ENCODE measurements at places on chromosomes 3 and 15.

DNA sequence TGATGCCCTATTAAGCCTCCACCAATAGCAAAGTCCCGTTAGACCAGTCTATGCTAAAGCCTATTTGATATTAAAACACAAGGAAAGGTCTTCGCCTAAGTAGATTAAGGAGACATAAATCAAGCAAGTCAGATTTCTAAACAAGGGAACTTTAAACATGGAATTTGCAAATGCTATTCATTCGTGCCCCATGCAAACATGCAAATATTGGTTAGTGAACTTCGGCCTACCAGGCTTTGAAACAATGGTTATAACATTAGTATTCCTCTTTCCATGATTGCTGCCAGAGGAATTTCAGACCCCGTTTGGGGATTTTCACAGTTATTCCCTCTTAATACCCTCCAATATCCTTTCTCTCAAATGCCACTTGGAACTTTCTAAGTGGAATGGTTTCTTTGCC lies 36.9 kb upstream of the ZNF280D start:
- no peak for DNase-seq

DNA sequence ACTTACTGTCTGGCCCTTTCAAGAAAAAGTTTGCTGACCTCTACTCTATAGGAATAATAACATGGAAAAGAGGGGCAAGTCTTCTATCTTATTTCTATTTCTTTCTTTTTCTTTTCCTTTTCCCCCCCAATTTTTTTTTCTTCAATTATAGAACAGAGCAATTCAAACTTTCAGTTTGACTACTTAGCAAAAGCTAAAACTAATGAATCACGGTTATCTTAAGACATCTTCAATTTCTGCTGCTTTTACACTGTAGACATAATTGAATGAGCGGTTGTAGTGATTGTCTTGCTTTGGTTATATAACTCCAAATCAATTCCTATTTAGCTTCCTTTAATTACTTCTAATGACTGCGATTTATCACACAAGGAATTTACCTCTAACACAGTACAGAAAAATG lies 74.3 kb upstream of the P2RY1 start:
- DNase-seq: no peak

- DNase-seq: no peak
Measured at GRCh38 chr15:90079619-90080457, 22.4 kb downstream of the IDH2 start.

- DNase-seq: no peak
Measured at GRCh38 chr3:151987893-151988292, 114.5 kb downstream of the SUCNR1 start.

DNA sequence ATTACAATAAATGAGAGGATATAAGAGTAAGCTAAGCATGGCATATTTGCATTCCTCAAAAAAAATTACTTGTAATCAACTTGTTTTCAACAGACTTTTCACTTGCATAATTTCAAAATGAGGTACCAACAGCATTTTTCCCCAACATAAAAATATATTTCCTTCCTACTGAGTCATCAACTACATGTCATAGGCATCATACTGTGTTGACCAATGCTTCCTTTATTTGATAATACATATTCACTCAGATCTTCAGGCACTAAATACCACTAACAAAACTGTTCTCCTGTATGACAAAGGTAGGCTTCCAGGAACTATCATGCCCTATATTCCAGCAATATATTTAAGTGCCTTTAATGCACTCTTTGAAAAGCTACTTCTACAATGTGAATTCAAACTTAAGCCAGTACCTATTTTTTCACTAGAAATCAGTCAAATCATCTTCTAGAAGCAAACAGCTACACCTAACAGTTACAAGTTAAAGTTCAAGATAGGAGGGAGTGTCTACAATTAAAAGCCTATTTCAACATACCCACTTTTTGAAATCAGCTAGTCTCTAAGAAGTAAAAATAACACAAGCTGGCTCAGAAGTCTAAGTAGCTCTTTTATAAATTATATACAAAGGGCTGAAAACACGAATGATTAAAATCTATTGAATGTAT lies 11.3 kb downstream of the ADAM10 start:
- no peak for DNase-seq

GRCh38 chr3:4532535-4533112 lies 39.5 kb downstream of the ITPR1 start:
- no peak for DNase-seq

DNA sequence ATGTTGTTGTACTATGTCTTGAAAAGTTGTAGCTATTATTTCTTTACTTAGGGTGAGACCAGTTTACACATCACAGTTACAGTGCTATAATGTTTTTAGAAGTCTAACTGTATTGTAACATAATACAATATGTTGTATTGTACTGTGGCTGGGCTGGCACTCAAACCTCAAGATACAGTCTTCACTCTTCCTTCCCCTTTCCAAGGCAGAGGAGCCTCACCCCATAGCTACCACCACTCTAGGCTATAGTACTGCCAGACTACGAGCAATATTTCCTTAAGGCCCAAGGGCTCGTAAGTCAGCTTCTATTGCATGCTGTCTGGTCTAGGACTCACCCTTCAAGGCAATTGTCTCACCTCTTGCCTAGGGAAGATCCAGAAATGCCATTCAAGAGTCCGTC lies 597.7 kb downstream of the OTOL1 start:
- no peak for DNase-seq

GRCh38 chr3:5972586-5972985 lies 785.1 kb downstream of the EDEM1 start:
- no peak for DNase-seq

GRCh38 chr3:13079051-13079450 lies 5.8 kb upstream of the IQSEC1 start:
- DNase-seq: no peak

- DNase-seq: no peak
Measured at GRCh38 chr3:194009892-194010533, 125.9 kb upstream of the HES1 start.

DNA sequence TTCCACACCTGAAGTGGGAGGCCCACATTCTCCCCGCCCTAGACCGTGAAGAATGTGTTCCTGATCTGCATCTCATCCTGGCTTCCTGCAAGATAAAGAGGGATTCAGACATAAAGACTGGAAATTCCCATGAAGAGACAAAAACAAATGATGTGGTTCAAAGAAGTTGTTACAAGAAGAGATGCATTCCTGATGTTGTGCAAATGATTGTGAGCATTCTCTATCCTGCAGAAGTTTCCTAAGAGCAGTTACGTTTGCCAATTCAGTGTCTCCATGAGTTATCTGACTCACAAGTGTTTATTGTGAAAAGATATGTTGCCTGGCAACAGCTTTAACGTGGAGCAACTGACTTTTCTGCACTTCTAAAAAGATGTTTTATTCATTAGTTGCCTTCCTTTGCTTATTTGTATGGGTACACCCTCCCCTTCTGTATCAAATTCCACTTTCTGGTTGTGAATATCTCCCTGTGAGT lies 107.8 kb downstream of the ZIC4 start:
- no peak for DNase-seq

GRCh38 chr15:84987949-84988624 lies 6.4 kb downstream of the PDE8A start:
- DNase-seq: no peak

- DNase-seq: no peak
Measured at GRCh38 chr3:172062761-172063160, 23.4 kb downstream of the FNDC3B start.

- no peak for DNase-seq
Measured at GRCh38 chr3:14200841-14201240, 22.2 kb downstream of the LSM3 start.

DNA sequence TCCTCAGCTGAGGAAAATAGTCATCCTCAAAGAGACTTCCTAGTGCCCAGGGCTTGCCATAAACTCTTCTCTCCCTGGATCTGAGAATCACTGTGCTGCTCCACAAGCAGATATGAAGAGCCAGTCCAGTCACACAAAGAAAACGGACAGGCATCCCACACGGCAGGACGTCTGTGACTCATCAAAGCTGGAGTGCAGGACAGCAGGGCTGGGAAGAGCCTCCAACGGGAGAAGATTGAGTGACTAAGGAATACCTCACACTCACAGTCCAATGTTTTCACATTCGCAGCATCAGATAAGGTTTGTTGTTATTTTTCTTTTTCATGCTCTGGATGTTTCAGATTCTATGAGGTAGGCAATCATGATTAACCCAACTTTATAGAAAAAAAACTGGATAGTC lies 57.8 kb downstream of the NEK10 start:
- DNase-seq: no peak

- DNase-seq: no peak
Measured at GRCh38 chr3:25618028-25618427, 46.7 kb downstream of the TOP2B start.

GRCh38 chr15:27668471-27669220 lies 430.5 kb downstream of the OCA2 start:
- DNase-seq: no peak

DNA sequence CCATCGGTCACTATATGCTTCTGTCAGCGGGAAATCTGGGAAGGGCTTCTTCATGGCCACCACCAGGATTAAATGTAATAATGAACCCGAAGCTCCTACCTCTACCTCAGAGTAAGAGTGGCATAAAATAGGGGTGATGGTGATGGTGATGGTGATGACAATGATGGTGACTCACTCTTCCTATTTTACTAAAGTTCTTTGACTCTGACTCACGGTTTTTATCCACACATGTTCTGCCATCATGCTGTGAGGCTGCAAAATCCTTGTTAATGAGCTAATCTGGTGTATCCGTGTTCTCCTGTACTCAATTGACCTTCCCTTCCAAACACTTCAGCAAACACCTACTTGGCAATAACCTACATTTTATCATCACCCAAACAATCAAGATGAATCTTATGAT lies 18.3 kb upstream of the FOXP1 start:
- DNase-seq: no peak

- DNase-seq: no peak
Measured at GRCh38 chr15:71628988-71629770, 181.2 kb upstream of the NR2E3 start.

DNA sequence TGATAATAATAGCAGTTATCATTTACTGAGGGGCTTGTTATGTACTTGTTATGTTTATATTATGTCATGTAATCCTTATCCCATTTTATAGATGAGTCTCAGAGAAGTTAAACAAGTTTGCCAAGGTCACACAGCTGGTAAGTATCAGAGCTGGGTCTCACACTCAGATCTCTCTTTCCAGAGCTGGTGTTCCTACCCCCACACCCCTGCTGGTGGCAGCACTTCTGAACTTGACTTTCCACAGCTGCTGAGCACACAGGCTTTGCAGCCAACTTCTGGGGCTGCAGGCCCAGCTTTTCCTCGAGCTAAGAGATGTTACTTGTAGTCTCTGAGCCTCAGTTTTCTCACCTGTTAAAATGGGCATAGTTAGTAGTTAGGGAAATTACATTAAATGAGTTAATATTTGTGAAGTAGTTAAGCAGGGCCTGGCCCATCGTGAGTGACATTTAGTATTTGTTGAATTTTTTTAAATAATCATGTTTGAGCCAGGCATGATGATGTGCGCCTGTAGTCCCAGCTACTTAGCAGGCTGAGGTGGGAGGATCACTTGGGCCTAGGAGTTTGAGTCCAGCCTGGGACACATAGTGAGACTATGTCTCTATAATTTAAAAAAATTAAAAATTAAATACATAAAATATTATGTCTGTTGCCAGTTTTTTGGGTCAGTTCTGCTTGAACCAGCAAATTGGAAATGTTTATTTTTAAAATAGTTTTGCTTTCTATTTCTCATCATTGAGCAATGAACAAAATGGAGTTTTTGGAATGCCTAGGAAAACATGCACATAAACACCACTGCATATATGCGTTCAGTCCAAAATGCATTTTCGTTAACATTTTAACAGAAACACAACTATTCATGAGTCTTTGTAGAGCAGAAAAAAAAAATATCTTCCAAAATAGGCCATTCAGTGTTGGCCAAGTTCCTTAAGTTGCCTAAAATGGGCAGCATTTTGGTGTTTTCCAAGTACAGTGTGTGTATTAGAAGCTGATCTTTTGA lies 87.3 kb downstream of the SMAD6 start:
- no peak for DNase-seq

GRCh38 chr3:160754371-160754854 lies 1.6 kb upstream of the PPM1L start:
- no peak for DNase-seq

DNA sequence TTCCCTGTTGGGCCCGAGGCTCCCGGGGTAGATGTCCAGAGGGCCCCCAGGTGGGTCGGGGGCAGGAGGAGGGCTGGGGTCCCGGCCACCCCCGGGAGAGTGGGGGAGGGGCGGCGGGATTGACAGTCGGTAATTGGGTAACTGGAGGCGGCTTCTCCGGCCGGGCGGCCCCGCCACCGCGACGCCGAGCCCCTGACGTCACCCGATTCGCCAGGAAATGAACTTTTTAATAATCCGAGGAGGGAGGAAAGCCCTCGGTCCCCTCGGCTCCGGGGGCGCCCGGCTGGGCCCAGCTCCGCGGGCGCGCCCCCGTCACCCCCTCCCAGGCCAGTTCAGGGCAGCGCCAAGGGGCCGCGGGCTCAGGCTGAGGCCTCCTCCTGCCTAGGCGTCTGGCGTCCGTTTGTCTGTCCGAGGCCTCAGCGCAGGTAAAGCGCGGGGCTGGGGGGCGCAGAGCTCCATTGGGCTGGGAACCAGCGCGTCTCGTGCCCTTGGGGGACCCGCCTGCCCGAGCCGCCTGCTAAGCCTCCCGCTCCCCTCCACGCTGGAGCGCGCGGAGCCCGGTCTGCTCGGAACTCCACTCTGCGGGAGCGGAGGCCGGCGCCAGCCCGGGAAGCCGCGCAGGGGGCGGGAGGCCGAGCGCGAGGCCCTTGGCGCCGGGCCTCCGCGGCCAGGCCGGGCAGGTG lies 3.9 kb downstream of the GATA2 start:
- DNase-seq: no peak

- DNase-seq: no peak
Measured at GRCh38 chr15:69751147-69751546, 298.5 kb downstream of the RPLP1 start.

- DNase-seq: no peak
Measured at GRCh38 chr3:172808969-172809546, 58.5 kb downstream of the ECT2 start.

All from ascending aorta (tissue), 2 donors.